Ascending aorta (tissue), 2 donors: ENCODE measurements at places on chromosomes 3 and 15.

- no peak for DNase-seq
These were observed 159.4 kb upstream of the GBE1 start for GRCh38 chr3:81920816-81921215.

GRCh38 chr3:170426240-170426797 lies 7.7 kb downstream of the CLDN11 start:
- no peak for DNase-seq

GRCh38 chr3:134364061-134364935 lies 9.9 kb downstream of the AMOTL2 start:
- peak; percentile 75 for DNase-seq

GRCh38 chr3:16559653-16560365 lies 45.4 kb downstream of the DAZL start:
- no peak for DNase-seq

- no peak for DNase-seq
These were observed 46.9 kb downstream of the KBTBD12 start for GRCh38 chr3:127961963-127962362.

GRCh38 chr15:41905036-41905793 lies 11.4 kb upstream of the SPTBN5 start:
- DNase-seq, result no peak

GRCh38 chr3:11553436-11554235 lies 90.1 kb downstream of the VGLL4 start:
- peak; percentile 92 for DNase-seq

GRCh38 chr3:81764665-81765064 lies 3.2 kb upstream of the GBE1 start:
- no peak for DNase-seq

- no peak for DNase-seq
These were observed 141.9 kb downstream of the SQOR start for GRCh38 chr15:45776772-45777171.

DNA sequence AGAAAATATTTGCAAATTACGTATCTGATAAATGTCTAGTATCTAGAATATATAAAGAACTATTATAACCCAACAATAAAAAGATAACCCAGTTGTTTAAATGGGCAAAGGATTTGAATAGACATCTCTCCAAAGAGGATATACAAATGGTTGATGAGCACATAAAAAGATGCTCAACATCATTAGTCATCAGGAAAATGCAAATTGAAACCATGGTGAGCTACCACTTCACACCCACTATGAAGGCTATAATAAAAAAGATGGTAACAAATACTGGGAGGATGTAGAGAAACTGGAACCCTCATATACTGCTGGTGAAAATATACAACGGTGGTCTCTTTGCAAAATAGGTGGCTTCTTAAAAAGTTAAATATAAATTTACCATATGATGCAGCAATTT lies 28.0 kb downstream of the RAD51 start:
- DNase-seq, result no peak

DNA sequence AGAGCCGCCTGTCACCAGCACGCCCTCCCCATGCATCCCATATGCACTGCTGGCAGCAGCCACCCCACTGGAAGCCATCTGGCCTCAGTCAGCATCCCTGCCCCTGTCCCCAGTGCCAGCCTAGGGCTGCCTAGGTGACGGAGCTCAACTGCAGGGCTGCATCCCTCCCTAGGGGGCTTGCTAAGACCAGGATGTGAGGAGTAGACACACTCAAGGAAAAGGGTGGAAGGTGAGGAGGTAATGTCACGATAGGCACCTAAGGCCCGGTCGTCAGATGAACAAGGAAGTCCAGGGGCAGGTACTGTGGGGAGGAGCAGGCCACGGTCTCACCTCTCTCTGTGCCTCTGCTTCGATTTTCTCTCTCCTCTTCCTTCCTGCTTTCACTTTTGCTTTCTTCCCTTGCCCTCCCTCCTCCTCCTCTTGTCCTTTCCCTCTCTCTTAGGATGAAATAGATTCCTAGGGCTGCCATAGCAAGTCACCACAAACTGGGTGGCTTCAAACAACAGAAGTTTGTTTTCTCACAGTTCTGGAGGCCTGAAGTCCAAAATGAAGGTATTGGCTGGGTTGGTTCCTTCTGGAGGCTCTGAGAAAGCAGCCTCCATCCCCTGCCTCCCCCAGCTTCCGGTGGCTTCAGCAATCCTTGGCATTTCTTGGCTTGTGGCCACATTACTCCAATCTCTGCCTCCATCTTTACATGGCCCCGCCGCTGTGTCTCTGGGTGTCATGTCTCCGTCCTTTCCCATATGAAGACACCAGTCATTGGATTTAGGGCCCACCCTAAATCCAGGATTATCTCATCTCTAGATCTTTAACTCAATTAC lies 298.3 kb downstream of the SHQ1 start:
- no peak for DNase-seq

- DNase-seq, result no peak
These were observed 56.8 kb upstream of the TPM1 start for GRCh38 chr15:62985768-62986167.

GRCh38 chr3:713006-713621 lies 379.7 kb upstream of the CNTN6 start:
- no peak for DNase-seq

DNA sequence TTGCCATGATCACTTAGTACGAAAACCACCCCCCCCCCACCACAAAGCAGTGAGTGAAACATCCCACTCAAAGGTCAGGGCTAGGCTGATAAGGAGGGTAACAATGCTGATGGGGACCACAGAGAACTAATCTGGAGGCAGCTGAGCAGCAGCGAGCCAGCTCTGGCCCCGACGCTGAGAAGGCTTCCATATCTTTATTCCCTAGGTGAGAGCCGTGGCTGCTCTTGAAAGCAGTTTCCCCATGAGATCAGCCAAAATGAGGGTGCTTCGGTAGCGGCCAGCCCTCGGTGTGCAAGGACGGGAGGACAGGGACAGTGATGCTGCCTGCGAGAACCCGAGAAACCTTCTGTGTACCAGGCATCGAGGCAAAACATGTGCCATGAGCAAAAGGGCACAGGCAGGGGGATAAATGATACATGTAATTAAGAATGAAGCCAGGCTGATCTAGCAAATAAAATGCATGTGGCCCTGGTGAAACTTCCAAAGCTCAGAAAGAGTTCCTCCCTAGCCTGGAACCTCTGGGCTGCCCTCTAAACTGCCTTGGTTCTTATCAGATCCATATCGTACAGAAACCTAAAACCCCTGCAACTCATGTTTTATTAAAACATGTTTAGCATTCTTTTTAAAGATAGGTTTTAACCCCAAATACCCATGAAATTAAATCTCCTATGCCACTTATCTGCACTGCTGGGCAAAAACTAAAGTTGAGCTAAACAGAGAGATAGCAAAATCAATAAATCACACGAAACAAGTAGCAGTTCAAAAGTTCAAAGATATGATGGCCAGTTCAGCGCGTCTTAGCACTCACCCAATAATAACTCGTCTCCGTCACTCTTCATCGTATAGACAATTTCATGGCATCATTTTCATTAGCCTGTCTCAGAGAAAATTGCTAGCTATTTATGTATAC lies 337.3 kb downstream of the FOXP1 start:
- no peak for DNase-seq

GRCh38 chr3:32945136-32945535 lies 6.3 kb upstream of the CCR4 start:
- DNase-seq, result no peak

DNA sequence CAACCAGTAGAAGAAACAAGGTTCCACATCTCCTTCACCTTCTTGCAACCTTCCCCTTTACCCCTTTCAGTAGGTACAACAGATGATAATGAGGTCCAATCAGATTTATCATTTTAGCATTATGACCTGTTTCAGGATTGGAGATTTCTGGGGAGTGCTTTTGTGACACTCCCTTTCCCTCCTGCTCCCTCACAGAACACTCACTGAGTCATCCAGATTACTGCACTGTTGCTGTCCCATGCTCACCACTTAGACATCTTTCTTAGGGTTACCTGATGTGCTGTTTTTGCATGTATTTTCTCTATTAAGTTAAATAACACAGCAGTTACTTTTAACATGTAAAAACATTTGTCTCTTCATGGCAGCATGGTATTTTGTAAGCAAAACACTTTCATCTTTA lies 118.5 kb downstream of the MFSD1 start:
- no peak for DNase-seq

DNA sequence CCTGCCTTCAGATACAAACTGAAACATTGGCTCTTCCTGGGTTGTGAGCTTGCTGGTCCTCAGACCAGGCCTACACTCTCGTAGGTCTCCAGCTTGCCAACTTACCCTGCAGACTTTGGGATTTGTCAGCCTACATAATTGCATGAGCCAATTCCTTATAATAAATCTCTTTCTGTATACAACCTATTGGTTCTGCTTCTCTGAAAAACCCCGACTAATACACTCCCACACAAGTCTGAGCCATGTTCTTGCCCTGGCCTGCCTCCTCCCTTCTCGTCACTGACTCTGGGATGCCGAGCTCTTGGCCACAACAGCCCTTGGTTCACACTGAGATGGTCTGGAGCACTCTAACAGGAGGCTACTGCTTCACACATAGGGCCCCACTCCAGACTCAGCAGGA lies 9.5 kb downstream of the CYP19A1 start:
- DNase-seq, result no peak

- DNase-seq, result no peak
These were observed 26.5 kb downstream of the DAPK2 start for GRCh38 chr15:64019764-64020163.

- peak; percentile 30 for DNase-seq
These were observed 37.1 kb upstream of the SLC41A3 start for GRCh38 chr3:126121074-126121473.

GRCh38 chr3:71102111-71102983 lies 481.2 kb downstream of the FOXP1 start:
- DNase-seq, result no peak

DNA sequence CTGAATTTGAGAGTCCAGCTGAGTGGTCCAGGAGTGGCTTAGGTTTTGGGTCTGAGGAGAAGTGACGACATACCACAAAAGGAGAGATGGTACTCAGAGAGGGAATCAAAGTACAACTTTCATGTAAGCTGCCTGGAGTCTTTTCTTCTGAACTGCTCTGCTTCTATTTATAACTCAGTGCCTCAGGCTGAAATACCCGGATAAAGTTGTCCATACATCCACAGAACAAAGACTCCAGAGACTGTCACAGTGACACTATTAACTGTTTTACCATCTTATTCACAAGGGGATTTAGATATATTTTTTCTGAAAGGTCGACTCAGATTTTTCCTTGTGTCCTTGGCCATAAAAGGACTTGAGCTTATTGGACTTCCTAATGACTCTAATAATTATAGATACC lies 264.3 kb upstream of the DNAJC19 start:
- DNase-seq, result no peak

DNA sequence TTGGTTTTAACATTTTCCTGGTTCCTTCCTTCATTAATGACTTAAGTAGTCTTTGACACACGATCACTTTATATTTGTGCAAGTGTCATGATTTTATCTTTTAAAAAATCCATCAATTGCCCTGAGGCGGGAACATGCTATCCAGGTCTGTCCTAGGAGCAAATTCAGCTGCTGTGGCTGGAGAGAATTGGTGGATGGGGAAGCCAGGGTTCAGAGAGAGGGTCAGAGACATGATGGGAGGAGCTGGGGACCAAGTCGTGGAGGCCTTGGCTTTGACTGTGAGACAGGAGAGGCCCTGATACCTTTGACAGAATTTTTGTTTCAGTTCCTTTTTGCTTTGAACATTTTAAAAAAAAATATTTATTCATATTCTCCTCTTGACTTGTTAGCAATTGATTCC lies 89.0 kb downstream of the CHRNA7 start:
- DNase-seq, result no peak

GRCh38 chr3:147404800-147405230 lies 1.5 kb downstream of the ZIC4 start:
- DNase-seq, result no peak

DNA sequence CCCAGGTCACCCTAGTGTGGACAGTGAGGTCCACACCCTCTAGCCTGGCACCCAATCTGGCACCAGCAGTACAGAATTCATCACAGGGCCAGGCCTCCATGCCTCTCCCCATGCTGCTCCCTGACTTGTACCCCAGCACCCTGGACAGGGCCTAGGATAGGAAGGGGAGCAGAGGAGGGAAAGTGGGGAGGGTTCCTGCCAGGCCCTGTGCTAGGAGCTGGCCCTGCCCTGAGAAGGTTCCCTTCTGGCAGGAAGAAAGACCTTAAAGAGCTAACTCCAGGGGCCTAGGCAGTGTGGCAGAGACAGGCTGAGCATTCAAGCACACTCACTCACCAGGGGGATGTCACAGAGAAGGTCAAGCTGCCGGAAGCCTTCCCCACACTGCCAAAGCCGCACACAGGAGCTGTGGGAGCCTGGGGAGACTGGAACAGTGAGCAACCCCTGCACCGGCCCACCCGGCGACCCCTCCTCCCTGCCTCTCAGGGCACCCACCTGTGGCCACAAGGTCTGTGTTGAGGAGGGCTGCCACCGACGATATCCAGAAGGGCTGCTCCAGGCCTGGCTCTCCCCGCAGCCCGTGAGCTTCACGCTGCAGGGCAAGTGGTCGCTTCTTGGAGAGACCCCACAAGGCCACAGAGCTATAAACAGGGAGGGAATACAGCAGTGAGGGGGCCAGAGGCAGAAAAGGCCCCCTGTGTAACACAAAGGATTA lies 7.4 kb downstream of the RRP9 start:
- DNase-seq, result no peak

- no peak for DNase-seq
These were observed 43.7 kb upstream of the ADAMTS17 start for GRCh38 chr15:100385300-100386050.

- peak; percentile 24 for DNase-seq
These were observed 69.2 kb upstream of the MFGE8 start for GRCh38 chr15:88982304-88982945.
